T-helper 17 cell (primary cell): ENCODE measurements at places on chromosomes 2 and 18. TPM values are rescaled to one million over a fixed set of nuclear protein-coding genes. Genes with fewer than 3 reads are reported as not detected.

- DNase-seq: peak; percentile 4
Measured at GRCh38 chr2:217948351-217948791, 54.4 kb downstream of the TNS1 start.

DNA sequence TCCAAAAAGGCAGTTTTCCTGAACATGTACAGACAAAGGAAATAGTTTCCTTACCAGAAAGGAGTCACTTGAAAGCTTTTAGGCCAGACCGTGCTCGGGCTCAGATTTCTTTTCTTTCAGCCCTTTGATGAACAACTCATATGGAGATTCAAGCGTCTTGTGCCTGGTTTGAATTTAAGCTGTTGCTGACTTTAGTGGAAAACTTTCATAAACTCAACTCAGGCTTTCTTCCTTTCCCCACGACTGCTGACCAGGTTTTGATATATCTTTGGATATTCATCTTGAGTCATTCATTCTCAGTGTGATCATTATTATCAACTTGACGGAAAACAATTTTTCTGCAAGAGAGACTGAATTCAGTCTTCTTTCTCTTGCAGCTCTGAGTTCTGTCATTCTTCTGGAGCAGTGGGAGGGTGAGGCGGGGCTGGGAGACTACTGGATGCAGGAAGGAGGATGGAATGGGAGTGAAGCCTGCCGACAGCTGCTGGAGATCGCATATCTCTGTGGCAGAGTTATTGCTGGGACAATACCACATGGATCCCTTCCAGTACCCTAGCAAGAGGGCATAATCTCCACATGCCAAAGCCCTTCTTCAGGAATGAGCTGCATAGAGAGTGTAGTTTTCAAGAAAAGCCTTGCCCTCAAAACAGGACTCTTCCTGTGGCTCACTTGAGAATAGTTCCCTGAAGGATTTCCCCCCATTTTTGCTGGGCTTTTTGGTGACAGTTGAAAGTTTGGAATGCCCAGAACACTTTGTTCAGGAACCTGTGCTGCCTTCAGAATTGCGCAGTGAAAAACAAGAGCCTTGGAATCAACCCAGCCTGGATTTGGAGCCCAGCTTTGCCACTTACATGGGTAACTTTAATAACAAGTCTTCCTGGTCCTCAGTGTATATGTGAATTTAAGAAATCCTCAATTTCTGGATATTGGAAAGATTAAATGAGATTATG is 364.4 kb downstream of the ZNF521 start:
- DNase-seq: no peak

PTH2R gene
- 0.27 TPM for total RNA-seq

MTHFD2 gene
- 47.5 TPM for total RNA-seq

DNA sequence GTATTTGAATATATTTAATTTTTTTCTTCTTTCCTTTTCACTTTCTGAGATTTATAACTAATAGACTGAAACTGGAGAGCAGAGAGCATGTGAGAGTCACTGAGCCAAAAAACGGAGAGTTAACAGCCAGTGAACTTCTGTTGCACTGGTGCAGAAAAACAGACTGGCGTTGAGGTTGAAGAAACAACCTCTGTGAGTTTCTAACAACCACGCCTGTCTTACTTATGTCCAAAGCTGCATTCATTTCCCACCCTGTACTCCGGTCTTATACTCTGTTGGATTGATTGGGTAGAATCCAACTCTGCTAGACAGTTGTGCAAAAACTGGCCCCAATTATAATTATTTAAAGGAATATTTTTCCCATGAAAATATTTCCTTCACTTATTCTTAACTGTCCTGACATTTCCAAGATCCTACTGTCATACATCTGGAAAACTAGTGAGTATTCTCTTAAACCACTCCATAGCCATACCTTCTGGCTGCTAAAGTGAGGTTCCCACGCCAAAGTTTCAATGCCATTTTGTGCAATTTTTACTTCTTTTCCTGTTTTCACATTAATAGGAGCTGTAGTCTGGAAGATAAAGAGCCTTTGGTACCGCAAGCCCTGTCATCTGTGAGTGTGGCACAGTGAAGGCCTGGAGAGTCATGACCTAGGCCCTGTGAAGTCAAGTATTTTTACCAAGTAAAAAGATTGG is 9.4 kb downstream of the CYP1B1 start:
- DNase-seq: no peak

STPG4 gene
- not detected for total RNA-seq

SUMO1 gene
- total RNA-seq: 61.1 TPM

DNA sequence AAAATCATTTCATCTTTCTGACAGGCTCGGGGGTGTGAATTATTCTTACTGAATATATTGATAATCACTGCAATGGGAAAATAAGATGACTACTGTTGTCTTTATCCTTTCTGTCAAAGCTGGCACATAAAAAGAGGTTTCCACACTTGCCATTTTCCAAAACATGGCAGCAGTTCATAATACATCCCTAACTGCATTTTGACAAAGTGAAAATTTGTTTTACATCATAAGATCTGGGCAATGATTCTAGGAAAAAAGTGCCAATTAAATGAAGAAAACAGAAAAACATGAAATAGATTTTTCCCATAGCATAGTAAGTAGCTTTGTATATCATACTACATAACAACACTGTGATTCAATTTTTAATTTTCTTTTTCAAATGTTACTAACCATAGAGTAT is 65.4 kb downstream of the ERBB4 start:
- no peak for DNase-seq

- no peak for DNase-seq
Measured at GRCh38 chr2:102336502-102336945, 19.1 kb upstream of the IL18R1 start.

- no peak for DNase-seq
Measured at GRCh38 chr2:157785866-157786662, 90.1 kb downstream of the ACVR1 start.

GRCh38 chr2:43837831-43838559 is 644 bp downstream of the ABCG5 start:
- no peak for DNase-seq

C2orf78 gene
- total RNA-seq: not detected

DNA sequence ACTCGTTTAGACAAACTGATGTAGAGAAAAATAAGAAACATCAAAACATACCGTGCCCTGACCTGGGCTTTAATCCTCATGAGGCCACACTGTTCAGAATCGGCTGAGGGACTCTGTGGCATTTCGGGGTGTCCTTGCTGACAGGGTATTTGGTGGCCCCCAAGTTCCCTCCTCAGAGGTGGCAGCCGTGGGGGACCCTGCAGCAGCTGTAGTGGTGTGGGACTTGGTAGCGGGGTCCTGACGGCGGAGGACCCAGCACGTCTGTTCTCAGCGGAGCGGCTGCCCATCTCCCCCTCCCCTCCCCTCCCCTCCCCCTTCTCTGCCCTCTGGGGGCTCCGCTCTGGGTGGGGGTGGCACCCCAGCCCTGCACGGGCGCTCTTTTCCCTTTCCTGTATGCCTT is 18.4 kb downstream of the KCNG2 start:
- no peak for DNase-seq

GRCh38 chr2:175606010-175606841 is 395.8 kb downstream of the LNPK start:
- DNase-seq: no peak

GRCh38 chr18:62318228-62319180 is 6.6 kb upstream of the TNFRSF11A start:
- DNase-seq: no peak

DNA sequence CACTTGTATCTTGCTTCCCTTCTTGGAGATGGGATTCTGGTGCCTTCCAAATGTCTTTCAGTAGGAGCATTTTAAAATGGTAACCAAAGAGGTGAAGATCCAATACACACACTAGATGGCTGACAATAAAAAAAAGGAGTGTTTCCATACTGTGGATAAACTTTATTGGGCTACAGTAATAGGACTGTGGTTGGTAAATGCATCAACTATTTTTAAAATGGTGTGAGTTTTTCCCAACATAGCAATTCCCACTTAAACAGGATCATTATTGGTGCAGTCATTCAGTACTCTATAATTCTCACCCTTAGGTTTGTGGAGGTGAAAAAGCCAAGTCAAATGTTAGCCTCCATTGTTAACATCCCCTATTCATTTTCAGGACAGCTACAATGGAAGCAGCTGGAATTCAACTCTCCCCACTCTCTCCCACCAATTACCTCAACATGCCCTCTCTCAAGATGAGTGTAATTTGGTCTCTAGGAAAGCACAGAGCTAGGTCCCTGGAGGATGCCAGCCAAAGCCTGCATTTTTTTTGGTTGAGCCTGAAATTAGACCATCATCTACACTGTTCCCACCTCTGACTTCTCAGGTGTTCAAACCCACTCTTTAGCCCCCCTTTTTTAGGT is 273.3 kb downstream of the TCF4 start:
- no peak for DNase-seq

SFTPB gene
- not detected for total RNA-seq
